Activated CD8-positive, alpha-beta T cell treated with anti-CD3 and anti-CD28 coated beads for 36 hours (primary cell): ENCODE measurements at places on chromosomes 7 and 10. TPM values are rescaled to one million over a fixed set of nuclear protein-coding genes. Genes with fewer than 3 reads are reported as not detected.

GRCh38 chr10:63106111-63106755 is 26.9 kb upstream of the NRBF2 start:
- DNase-seq, result no peak

- DNase-seq, result no peak
Observed at GRCh38 chr10:51857305-51857704, 157.9 kb upstream of the CSTF2T start.

DNA sequence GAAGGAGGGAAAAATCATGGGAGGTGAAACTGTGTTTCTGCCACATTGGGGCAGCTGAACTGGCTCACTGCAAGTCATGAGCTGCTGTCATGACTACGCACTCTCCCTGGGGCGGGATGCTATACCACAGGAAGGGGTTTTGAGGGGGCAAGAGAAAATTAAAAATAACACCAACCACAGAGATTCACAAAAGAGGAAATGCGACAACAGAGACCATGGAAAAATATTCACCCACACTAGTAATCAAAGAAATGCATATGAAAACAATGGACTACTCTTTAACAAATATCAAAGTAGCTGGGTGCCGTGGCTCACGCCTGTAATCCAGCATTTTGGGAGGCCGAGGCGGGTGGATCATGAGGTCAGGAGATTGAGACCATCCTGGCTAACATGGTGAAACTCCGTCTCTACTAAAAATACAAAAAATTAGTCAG is 65.2 kb upstream of the TM9SF3 start:
- peak; percentile 79 for DNase-seq

DNA sequence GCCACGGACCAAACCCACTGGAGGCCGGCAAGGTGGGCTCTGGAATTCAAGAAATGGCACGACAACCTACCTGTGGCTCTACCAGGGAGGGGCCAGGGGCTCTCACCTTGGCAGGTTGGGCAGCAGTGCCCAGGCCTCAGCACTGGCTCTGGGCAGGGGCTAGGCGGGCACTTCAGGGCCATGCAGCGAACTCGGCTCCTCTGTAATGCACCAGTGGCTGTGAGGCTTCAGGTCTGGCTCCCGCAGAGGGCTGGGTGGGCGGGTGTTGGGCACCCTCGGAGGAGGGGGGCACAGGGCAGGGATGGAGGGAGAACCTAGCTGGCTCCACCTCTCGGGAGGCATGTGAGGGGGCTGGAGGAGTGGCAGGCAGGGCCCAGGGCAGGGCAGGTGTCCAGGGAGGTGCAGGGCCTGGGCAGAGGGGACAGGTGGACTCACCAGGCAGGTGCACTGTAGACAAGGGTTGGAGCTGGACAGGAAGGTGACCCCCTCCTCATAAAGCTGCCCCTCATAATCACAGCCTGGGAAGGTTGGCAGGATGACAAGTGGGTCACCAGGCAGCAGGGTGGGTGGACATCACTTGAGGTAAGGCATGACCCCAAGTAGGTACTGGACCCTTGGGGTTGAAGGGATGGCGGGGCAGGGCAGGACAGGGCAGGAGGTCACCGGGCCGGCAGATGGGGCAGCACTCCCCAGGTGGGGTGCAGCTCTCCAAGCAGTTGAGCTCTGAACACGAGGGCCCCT is 6.7 kb downstream of the KCP start:
- DNase-seq, result no peak

DNA sequence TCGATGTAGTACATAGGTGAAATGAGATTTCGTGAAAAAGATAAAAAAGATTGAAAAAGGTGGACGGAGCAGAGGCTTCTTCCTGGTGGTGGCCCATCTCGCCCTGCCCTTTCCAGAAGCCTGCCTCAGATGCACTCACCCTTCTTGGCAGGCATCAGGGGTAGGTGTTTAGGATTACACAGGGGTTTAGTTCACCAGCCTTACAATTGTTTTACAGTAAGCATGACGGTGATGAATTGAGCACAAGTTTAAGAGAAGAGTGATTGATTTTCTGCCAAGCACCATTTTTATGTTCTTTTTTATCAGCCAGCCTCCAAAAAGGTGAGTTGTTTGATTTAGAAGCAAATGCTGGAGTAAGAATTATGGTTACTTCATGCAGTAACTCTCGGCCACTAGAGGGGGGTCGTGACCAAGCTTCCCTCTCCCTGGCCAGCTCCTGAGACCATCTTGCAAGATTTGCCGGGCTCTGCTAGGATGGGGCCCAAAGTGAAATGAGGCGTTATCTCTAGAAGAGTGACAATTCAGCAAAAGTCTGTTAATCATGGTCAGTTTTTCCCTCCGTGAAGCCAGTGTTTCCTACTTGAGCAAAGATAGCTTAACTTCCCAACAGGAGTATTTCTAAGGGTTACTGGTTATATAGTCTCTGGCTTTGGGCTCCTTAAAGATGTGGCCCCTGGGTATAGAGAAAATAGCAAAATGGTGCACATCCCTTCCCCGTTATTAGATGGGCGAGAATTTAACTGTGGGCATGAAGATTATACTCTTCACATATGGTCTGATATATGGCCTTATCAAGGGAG is 228.8 kb downstream of the BMPER start:
- DNase-seq, result peak; percentile 49

- DNase-seq, result peak; percentile 12
Observed at GRCh38 chr7:17152721-17153120, 145.7 kb upstream of the AHR start.

- DNase-seq, result no peak
Observed at GRCh38 chr7:103499976-103500375, 54.0 kb upstream of the SLC26A5 start.

DNA sequence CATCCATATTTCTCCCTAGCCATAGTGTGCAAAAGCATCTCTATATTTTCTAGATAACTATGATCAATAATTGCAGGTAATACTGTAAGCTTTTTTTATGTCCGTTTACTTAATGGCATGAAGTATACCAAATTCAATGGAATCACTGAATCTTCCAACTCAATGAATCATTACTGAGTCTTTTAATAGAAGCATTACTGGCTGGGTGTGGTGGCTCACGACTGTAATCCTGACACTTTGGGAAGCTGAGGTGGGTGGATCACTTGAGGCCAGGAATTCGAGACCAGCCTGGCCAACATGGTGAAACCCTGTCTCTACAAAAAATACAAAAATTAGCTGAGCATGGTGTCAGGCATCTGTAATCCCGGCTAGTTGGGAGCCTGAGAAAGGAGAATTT is 372.5 kb downstream of the BMPER start:
- no peak for DNase-seq

GRCh38 chr7:100839361-100839760 is 12.0 kb upstream of the EPHB4 start:
- no peak for DNase-seq

GRCh38 chr7:30475580-30475979 is 3.0 kb downstream of the NOD1 start:
- no peak for DNase-seq

GRCh38 chr10:90977162-90977854 is 56.4 kb upstream of the ANKRD1 start:
- DNase-seq, result no peak

- DNase-seq, result no peak
Observed at GRCh38 chr7:80665526-80665925, 27.1 kb downstream of the CD36 start.

DNA sequence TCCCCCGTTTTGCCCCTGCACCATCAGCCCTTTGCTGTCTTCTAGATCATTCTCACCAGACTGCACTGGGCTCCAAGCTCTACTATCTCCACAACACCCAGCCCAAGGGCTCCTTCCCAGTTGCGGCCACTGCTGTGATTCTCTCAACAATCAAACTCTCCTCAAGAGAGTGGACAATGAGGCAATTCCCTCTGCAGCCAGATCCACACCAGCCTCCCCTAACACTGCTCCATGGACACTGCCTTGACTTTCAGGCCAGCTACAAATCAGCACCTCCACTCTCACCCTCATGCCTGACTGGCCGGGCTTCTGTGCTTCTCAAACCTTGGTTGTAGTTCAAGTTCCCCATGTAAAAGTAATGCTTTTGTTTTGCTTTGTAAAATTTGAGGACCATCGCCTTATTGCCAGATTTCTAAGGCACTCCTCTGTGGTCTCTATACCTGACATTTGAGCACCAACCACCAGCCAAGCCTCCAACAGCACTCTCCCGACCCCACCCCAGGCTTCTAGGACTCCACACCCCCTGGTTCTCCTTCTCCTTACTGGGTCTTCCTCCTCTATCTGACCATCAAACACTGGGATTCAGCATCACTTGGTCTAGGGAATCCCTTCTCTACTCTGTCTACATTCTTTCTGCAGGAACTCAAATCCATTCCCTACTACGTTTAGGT is 45.4 kb downstream of the PPIF start:
- no peak for DNase-seq

GRCh38 chr10:49242604-49243003 is 54.4 kb upstream of the TMEM273 start:
- no peak for DNase-seq

DNA sequence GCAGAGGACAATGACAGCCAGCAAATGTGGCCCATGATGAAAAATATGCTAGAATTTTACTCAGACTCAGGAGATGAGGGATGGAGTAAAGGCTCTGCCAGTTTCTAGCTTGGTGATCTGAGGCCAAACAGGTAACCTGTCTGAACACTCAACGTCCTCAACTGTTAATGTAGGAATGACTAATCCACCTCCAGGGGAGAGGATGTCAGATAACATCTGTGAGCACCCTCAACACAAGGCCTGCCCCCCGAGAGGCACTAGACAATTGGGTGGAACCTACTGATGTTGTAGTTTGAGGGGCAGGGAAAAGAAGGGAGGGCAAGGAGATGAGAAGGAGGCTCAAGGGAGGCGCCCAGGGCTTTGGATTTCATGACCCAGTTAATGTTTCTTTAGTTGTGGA is 445.1 kb downstream of the PLXNA4 start:
- no peak for DNase-seq

DNA sequence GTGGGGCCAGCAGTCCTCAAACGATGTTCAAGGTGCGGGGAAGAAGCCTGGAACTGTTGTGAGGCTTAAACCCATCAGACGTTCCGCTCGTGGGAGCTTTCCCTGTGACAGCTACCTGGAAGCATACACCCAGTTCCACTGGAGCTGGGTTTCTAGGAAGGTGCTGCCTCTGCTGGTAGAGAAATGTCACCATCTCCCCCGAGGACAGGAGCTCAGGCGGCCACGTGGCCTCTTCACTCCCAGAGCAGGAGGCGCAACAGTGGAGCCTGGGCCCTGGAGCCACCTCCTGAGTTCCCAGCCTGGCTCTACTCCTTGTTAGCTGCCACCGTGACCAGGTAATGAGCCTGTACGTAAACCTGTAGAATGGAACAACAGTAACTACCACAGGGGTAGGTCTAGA is 156.1 kb downstream of the ADARB2 start:
- DNase-seq, result no peak

DNA sequence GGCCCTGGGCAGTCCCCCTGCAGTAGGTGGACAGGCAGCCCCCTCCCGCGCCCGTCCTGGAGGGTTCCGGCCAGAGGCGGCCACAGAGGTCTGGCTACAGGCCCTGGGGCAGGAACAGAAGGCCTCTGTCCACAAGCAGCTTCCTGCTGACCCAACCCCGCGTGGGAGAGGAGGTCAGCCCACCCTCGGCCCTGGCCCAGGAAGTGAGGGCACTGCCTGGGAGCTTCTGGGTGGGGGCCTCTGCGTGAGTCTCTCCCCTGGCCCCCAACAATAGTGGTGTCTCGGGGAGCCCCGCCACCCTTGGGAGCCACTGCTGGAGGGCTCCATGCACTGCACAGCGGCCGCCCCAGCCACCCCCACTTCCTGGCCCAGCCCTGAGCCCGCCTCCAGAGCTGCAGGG is 4.7 kb downstream of the MICALL2 start:
- no peak for DNase-seq

The C10orf62 gene
- total RNA-seq, result not detected

The NRG3 gene
- not detected for total RNA-seq

The SLC26A5 gene
- total RNA-seq, result not detected

The C10orf95 gene
- total RNA-seq, result 0.36 TPM

The ELFN1 gene
- 0.36 TPM for total RNA-seq

The CEP55 gene
- total RNA-seq, result 45.0 TPM

The CHAT gene
- total RNA-seq, result not detected

The SPDYE2 gene
- not detected for total RNA-seq

The YAE1 gene
- 9.6 TPM for total RNA-seq

The INHBA gene
- not detected for total RNA-seq

The PRPS1L1 gene
- not detected for total RNA-seq

The ASB4 gene
- not detected for total RNA-seq
